ENCODE measurements at places on chromosomes 6 and 20.

DNA sequence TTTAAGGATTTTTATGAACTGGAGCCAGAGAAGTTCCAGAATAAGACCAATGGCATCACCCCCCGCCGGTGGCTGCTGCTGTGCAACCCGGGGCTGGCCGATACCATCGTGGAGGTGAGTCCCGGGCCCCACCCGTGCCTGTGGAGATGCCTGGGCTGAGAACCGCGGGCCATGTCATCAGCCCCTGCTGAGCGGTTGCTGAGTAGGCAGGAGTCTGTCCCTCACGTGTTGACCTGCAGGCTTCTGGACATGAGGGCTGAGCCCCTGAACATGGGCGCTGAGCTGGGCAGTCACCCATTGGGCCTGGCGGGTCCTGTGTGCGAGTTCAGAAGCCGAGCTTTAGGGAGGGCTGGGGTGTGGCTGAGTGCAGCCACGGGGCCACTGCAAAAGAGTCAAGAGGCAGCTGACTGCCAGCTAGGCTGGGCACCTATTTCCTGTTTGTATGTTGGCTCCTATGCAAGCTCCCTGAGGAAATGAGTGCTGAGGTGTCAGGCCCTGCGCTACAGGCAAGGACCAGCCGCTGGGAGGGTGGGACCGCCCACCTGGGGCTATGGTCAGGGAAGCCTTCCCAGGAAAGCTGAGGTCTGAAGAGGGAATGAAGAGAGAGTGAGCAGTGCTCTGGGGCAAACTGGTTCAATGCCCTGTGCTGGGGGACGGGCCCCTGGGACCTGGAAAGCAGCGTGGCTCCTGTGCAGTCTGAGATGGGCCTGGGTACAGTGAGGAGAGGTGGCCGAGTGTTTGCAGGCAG is 34.3 kb downstream of the PYGB start:
- DNase-seq = no peak

DNA sequence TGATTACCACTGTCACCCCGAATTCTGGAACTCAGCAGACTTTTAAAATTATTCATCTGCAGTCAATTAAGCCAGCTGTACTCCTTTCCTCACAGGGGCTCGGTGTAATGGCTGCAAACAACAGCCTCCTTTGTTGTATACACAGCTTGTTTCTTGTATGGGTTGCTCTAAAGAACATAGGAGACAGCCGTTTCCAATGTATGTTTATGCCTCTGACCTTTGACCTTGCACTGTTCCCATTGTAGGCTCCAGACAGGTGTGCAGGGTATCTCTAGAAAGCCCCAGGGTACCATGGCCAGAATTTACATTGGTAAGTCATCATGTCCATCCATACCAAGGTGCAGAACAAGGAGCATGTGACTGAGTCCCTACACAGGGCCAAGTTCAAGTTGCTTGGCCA is 11.5 kb upstream of the TENT5A start:
- DNase-seq = no peak

- no peak for DNase-seq
Measured at GRCh38 chr6:90701926-90702325, 115.1 kb upstream of the MAP3K7 start.

DNA sequence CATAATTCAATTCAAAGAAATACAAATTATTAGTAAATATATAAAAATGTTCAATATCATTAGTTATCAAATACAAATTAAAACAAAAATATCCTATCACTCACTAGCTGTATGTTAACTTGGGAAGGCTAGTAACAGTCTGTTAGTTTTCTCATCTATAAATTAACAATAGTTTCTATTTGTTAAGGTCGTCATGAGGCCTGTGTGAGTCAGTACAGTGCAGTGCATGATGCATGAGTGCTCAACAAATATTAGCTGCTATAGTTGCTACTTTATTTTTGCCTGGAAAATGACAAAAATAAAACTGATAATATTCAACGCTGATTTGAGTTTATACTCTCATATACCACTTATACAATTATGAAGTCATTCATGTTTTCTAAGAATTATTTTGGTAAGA is 401.6 kb upstream of the RUNX2 start:
- DNase-seq = no peak
